ENCODE measurements at places on chromosomes 11 and 22.

GRCh38 chr22:44362249-44363012, 49.7 kb upstream of the SHISAL1 start:
- DNase-seq = no peak

DNA sequence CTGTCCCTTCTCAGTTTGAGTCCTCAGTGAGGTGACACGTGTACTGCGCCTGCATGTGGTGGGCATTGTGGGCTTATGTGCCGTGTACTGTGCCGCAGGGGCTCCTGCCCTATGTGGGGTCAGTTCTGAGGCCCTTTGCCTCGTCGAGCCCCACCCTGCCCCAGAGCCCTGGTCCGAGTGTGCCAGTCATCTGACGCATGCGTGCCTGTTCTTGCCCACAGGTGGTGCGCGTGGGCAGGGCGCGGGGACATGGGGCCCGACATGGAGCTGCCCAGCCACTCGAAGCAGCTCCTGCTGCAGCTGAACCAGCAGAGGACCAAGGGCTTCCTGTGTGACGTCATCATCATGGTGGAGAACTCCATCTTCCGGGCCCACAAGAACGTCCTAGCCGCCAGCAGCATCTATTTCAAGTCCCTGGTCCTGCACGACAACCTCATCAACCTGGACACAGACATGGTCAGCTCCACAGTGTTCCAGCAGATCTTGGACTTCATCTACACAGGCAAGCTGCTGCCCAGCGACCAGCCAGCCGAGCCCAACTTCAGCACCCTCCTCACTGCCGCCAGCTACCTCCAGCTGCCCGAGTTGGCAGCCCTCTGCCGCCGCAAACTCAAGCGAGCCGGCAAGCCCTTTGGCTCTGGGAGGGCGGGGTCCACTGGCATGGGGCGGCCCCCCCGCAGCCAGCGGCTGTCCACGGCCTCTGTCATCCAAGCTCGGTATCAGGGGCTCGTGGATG, 22.3 kb upstream of the TMEM191C start:
- no peak for DNase-seq

- DNase-seq = no peak
Measured at GRCh38 chr22:26122920-26123468, 46.3 kb upstream of the SEZ6L start.

DNA sequence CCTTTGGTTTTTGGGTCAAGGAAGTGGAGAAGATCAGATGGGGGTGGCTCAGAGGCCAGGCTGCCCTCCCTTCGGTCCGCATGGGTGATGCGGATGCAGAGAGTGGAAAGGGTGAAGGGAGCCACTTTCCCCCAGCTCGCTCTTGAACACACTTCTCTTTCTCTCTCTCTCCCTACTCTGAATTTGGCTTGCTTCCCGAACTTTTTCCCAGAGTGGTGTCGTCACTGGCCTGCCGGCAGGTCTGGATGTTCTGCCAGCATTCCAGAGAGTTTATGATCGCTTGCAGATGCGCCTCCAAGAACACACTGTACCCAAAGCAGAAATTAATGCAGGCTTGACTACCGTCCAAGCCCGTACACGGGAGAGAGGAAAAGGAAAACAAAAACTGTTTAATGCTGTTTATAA, 103.2 kb downstream of the ZBTB16 start:
- DNase-seq = no peak
